ENCODE measurements at places on chromosomes 1 and 21.

DNA sequence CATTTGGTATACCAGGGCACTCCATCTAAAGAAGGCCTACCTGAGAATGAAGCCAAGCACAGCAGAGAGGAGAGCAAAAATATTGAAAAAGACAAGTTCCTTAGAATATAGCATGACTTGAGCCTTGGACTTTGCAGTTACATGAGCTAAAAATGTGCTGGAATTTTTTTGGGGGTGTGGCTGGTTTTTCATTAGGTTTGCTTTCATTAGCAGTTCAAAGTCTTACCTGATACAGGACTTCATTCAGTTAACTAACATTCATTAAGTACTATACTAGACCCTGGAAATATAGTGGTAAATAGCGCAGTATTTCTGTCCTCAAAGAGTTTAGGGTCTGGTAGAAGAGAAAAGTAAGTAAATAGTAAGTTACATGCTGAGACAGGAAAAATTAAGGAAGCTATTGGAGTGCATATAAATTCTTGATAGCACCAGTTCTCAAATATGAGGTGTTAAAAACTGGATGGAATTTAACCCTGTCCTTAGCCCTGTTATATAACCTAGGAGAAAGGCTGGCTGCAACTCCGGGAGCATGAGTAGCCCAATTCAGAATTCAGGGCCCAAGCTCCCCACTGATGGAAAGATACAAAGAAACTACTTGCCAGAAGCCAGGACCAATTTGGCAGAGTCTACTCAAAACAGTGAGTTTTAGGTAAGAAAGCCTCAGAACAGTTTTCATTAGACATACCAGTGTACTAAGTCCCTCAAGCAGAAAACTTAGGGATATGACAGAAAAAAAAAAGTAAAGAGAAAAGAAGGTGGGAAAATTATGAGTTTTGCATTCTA is 3.1 kb upstream of the DOCK7 start:
- H3K4me1 ChIP-seq, result peaks cover 4% of the 10 kb centered on the region
- no peak overlapping the region for H3K4me3 ChIP-seq
- H3K36me3 ChIP-seq, result no peaks in the 10 kb centered on the region
- peak; percentile 80 for DNase-seq
- peak overlapping the region; percentile 95 for H3K27ac ChIP-seq
- H3K27me3 ChIP-seq, result no peaks in the 10 kb centered on the region

GRCh38 chr1:20729155-20729931 is 3.2 kb downstream of the SH2D5 start:
- no peak overlapping the region for H3K4me3 ChIP-seq
- peaks cover 17% of the 10 kb centered on the region for H3K4me1 ChIP-seq
- no peaks in the 10 kb centered on the region for H3K36me3 ChIP-seq
- H3K27ac ChIP-seq, result no peak overlapping the region
- H3K27me3 ChIP-seq, result peaks cover 22% of the 10 kb centered on the region
- DNase-seq, result no peak

DNA sequence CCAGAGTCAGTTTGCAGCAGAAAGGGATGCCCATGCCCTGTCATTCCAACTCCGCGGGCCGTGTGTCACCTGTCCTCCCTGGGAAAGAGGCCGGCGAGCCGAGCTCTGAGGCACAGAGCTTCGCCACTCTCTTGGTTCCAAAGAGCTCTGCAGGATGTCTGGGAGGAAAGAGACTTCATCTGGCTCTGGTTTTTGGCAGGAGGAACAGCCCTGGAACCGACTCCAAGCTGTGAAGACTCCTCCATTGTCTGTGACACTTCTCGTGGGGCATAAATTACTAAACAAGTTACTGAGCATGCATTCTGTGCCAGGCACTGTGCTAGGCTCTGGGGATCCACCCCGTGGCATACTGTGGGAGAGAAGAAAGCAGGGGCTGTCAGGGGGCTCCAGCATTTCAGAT is 3.9 kb upstream of the FAM151A start:
- H3K4me3 ChIP-seq, result no peak overlapping the region
- H3K36me3 ChIP-seq, result no peaks in the 10 kb centered on the region
- DNase-seq, result no peak
- no peaks in the 10 kb centered on the region for H3K27me3 ChIP-seq

DNA sequence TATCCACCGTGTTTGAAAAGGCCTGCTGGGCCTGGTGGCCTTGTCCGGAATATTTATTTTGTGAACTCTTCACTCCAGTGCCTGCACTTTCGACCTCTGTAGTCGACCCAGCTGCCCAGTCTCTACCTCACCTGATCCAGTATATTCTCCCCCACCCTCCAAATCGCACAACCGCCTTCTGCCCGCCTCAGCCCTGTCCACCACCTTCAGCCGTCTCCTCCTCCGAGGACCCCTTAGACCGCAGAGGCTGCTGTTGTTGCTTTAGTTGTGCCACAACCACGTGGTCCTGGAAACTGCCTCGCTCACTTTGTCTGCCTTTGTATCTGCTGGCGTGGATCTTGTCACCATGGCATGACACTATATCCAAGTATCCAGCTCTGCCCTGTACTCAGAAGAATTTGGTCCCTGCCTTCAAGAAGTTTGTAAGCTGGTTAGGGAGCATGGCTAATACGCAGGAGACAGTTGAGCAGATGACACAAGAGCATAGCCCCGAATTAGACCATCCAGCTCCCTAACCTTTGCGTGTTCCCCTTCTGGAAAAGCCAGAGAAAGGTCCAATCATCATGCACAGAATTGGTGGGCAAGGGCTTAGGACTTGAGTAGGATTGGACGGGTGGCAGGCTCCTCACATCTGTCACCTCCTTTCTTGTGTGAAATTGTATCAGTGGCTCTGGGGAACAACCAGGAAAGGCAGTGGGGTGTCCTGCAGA is 1.5 kb downstream of the PHGDH start:
- no peaks in the 10 kb centered on the region for H3K27me3 ChIP-seq
- no peaks in the 10 kb centered on the region for H3K36me3 ChIP-seq
- peak overlapping the region; percentile 72 for H3K27ac ChIP-seq
- H3K4me3 ChIP-seq, result peak overlapping the region; percentile 93
- peaks cover 36% of the 10 kb centered on the region for H3K4me1 ChIP-seq
- no peak for DNase-seq

GRCh38 chr1:240092301-240093119 is 827 bp downstream of the FMN2 start:
- H3K4me3 ChIP-seq, result peak overlapping the region; percentile 15
- no peaks in the 10 kb centered on the region for H3K36me3 ChIP-seq
- no peak overlapping the region for H3K27ac ChIP-seq
- H3K27me3 ChIP-seq, result peaks cover 15% of the 10 kb centered on the region

DNA sequence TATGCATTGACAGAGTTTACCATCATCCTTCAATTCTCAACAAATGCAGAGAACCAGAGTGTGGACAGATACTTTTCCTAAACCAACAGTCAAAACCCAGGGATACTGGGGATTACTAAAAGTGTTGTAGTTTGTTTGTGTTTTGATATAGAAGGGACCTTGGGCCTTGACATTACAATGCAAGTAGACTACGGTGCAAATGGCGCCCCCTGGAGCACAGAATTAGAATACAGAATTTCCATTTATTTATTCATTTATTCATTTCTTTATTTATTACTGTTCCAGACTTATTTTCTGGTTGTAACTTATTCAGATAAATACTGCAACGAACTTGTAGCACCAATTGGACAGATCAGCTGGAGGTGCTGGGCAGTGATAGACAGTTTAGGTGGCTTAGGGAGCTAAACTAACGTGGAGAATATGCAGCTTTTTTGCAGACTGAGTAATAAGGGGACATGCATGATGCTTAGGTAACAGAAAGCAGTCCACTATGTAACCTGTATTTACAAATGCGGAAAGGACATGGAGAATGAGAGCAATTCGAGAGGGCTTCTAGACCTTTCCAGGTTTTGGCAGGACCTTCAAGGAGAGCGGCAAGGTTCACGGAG is 42.6 kb downstream of the KIRREL1 start:
- H3K27me3 ChIP-seq, result no peaks in the 10 kb centered on the region
- H3K36me3 ChIP-seq, result no peaks in the 10 kb centered on the region
- DNase-seq, result peak; percentile 33
- no peaks in the 10 kb centered on the region for H3K4me1 ChIP-seq

- peak; percentile 22 for DNase-seq
- peaks cover 4% of the 10 kb centered on the region for H3K27me3 ChIP-seq
- no peak overlapping the region for H3K27ac ChIP-seq
- no peaks in the 10 kb centered on the region for H3K36me3 ChIP-seq
- H3K4me1 ChIP-seq, result peaks cover 3% of the 10 kb centered on the region
These were observed 175.1 kb downstream of the CAMTA1 start for GRCh38 chr1:6960291-6960811.

- no peaks in the 10 kb centered on the region for H3K36me3 ChIP-seq
- H3K4me3 ChIP-seq, result no peak overlapping the region
- no peak overlapping the region for H3K27ac ChIP-seq
- DNase-seq, result no peak
- H3K27me3 ChIP-seq, result no peaks in the 10 kb centered on the region
These were observed 164.2 kb upstream of the COL6A1 start for GRCh38 chr21:45817345-45817744.

- no peaks in the 10 kb centered on the region for H3K27me3 ChIP-seq
- H3K36me3 ChIP-seq, result no peaks in the 10 kb centered on the region
- no peaks in the 10 kb centered on the region for H3K4me1 ChIP-seq
- H3K27ac ChIP-seq, result no peak overlapping the region
These were observed 2.8 kb upstream of the ADORA1 start for GRCh38 chr1:203124546-203125317.

DNA sequence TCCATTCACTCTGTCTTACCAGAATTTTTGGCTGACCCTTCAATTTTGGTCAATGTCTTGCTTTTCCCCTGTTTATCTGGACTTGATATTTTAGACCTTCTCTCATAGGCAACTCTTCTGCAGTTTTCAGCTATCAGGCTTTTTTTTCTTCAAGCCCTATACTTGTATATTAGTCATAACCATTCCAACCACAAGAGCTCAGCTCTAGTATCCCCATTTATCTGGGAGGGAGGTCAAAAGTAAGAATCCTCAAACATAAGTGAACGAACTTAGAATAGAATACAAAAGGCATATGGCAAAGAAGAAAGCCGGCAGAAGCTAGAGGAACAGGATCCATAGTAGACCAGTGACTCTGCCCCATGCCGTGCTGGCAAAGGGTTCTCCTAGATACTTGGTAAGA is 45.9 kb upstream of the TNFSF4 start:
- no peaks in the 10 kb centered on the region for H3K27me3 ChIP-seq
- no peaks in the 10 kb centered on the region for H3K4me1 ChIP-seq
- no peak overlapping the region for H3K4me3 ChIP-seq
- no peak for DNase-seq

- H3K27ac ChIP-seq, result no peak overlapping the region
- no peaks in the 10 kb centered on the region for H3K27me3 ChIP-seq
- no peak overlapping the region for H3K4me3 ChIP-seq
- DNase-seq, result no peak
- H3K4me1 ChIP-seq, result no peaks in the 10 kb centered on the region
These were observed 141.9 kb downstream of the SDCCAG8 start for GRCh38 chr1:243397613-243398321.

All from small intestine (tissue), 16 donors.